NCI-H2081 treated with DMSO at 0.1 percent for 48 hours (cell line): ENCODE measurements at places on chromosomes 2 and 18.

- no peak for DNase-seq
Measured at GRCh38 chr18:68940039-68940438, 142.2 kb downstream of the CCDC102B start.

GRCh38 chr2:143816916-143817315, 687.7 kb downstream of the ARHGAP15 start:
- DNase-seq: no peak

GRCh38 chr18:72637299-72637698, 93.2 kb upstream of the CBLN2 start:
- no peak for DNase-seq

- no peak for DNase-seq
Measured at GRCh38 chr2:187658952-187659525, 104.8 kb upstream of the TFPI start.

DNA sequence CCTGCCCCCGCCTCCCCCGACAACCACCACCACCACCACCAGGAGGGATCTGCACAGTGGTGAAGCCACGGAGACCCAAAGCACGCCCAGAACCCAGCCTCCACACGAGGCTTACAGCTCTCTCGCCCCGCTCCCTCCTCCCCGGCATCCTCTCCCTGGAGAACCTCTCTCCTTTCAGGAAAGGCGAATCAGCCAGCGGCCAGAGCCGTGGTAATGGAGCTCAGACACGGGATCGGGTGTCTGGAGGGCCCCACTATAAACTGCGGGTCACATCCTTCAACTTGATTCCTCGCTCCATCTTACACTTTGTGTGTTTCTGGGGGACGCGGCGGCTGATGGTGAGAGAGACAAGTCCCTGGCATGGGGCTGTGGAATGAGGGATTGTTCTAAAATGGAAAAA, 271.5 kb upstream of the SIX2 start:
- DNase-seq: no peak

DNA sequence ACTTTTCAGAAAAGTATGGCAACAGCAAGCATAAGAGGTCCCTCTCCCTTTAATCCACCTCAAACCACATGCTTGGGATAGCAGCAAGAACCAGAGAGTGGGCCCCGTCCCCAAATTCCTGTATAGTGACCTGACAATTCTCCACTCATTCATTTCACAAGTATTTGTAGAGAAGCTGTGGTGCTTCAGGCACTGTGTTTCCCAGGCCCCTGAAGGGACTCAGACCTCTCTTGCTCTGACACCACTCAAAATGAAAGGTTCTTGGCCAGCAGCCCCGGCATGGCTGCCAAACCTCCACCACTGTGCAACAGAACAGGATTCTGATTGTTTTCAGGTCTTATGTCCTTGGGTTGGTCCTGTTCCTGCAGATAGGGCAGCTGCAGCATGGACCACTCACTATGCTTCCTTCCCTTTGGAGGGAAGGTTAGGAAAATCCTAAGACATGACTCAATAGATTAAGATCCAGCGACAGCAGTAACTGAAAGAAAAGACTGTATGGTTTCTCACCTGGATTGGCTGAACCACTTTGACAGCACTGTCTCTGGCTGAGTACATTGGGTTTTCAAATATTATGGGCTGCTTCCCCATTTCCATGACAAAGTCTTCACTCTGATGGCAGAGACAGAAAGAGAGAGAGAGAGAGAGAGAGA, 67.6 kb downstream of the DHRS9 start:
- DNase-seq: no peak

GRCh38 chr18:23266717-23267446, 131.6 kb downstream of the CABLES1 start:
- DNase-seq: no peak

- no peak for DNase-seq
Measured at GRCh38 chr18:44133483-44133882, 547.2 kb upstream of the SETBP1 start.

- no peak for DNase-seq
Measured at GRCh38 chr2:126979039-126980003, 80.6 kb downstream of the TEX51 start.

DNA sequence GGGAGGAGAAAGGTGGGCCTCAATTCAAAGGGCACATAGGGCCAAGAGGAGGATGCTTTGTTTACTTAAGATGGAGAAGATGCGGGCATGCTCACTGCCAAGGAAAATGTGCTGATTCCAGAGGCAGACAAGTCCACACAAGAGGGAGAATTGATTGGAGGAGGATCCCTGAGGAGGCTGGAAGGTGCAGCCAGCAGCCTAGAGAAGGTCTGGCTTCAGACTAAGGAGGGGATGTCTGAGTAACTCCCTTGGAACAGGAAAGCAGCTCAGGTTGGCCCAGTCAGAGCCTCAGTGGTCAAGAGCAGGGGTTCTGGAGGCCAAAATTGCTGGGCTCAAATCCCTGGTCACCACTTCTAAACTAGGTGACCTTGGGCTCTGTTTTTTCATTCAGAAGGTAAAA, 265.5 kb upstream of the NCKAP5 start:
- no peak for DNase-seq

GRCh38 chr2:107337209-107337898, 451.4 kb upstream of the ST6GAL2 start:
- no peak for DNase-seq

GRCh38 chr2:1518331-1518803, 105.1 kb downstream of the TPO start:
- no peak for DNase-seq

DNA sequence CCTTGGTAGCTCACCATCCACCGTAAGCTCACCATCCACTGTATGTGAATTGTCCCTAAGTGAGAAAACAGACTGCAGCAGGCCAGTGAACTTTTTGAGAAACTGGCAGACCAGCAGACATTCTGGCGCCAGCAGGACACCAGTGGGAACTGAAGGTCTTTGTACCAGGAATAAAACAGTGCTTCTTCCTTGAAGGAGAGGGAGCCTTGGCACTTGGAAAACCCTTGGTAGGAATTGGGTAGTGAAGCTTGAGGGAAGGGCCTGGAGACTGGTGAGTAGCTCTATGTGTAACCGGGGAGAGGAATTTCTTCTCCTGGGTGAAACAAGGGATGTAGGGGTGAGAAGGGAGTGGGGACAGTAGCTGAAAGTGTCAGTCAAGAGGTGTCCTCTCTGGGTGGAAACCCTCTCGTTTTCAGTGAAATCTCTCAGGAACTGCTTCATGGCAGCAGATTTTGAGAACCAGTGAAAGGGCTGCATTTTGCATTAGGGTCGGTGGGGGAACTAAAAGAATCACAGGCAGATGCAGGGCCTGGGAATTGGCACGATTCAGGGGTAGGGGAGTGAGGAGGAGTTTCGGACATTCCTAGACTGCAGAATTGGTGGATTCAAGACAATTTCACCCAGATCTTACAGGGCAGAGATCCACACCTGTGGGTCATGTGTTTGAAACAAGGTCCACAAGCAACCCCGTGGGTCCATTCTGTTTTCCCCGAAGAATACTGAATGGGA, 131.5 kb upstream of the DLX2 start:
- no peak for DNase-seq

- no peak for DNase-seq
Measured at GRCh38 chr2:45595721-45596435, 15.2 kb downstream of the SRBD1 start.

DNA sequence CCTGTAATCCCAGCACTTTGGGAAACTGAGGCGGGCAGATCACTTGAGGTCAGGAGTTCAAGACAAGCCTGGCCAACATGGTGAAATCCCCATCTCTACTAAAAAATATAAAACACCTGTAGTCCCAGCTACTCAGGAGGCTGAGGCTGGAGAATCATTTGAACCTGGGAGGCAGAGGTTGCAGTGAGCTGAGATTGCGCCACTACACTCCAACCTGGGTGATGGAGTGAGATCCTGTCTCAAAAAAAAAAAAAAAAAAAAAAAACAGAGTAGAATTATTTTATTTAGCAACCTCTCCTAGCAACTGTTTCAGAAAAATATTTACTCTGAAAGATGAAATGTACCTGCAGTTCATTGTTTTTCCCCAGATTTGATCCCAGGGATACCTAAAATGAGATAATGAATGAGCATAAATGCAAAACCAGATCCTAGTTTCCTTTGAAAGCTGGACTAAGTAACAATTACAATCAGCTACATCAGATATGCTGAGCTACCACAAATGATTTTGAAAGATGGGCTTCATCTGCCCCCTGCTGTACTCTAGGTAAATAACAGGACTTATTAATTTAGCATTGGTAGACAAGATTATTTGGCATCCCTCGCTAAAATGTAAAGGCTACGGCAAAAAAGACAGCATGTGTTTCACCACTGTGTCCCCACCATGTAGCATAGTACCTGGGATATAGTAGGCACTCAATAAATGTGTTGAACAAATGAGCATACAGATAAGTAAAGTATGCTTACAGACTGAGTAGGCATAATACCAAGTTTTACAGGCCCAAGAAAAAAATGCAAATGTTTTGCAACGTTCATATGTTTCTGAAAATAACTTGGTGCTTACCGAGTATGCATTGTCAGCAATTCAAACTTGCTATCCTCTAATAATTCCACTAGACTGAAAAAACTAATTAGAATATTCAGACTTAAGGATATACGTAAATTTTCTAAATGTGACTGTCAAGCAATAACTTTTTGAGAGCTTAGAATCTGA, 102.5 kb downstream of the ATL2 start:
- peak; percentile 51 for DNase-seq

DNA sequence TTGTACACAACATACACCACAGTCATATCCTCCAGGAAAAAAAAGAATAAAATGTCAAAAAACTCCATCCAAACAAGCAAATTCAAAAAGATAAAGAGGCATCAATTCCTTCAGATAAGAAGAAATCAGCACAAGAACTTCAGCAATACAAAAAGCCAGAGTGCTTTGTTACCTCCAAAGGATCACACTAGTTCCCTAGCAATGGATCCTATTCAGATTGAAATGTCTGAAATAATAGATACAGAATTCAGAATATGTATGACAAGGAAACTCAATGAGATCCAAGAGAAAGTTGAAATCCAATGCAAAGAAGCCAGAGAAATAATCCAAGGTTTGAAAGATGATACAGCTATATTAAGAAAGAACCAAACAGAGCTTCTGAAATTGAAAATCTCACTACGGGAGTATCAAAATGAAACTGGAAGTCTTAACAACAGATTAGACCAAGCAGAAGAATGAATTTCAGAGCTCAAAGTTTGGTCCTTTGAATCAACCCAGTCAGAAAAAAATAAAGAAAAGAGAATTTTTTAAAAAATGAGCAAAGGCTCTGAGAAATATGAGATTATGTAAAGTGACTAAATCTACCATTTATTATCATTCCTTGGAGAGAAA, 80.6 kb downstream of the TRABD2A start:
- no peak for DNase-seq

DNA sequence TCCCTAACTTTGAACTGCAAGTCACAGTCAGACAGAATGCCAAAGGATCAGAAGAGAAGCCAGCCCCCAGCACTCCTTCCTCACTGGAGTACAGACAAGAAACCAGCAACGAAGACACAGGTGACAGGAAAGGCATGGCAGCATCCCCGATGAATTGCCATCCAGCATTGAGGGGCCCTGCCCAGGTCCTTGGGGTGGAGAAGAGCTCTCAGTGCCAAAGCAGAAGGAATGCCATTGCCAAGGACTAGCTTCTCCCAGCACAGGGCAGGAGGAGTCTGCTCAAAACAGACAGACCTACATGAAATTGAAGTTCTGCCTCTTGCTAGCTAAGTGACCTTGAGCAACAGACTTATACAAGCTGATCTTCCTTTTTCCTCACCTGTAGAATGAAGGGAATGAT, 220.1 kb downstream of the L3MBTL4 start:
- DNase-seq: no peak

DNA sequence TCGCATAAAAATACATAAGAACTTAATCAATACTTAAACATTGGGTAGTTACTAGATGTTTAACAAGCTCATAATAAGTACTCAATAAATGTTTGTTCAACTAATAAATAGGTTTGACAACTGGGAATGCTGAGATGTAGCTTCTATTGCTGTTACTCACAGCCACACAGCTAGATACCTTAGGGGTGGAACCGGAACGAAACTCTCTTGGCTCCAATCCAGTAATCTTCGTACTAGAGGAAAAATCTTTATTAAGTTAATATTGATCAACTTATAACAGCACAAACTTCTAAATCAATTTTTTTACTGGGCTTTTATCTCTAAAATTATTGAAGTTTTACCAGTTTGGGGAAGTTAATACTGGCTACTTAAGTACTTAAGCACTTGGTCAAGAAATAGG, 247.8 kb downstream of the PAX3 start:
- DNase-seq: no peak

DNA sequence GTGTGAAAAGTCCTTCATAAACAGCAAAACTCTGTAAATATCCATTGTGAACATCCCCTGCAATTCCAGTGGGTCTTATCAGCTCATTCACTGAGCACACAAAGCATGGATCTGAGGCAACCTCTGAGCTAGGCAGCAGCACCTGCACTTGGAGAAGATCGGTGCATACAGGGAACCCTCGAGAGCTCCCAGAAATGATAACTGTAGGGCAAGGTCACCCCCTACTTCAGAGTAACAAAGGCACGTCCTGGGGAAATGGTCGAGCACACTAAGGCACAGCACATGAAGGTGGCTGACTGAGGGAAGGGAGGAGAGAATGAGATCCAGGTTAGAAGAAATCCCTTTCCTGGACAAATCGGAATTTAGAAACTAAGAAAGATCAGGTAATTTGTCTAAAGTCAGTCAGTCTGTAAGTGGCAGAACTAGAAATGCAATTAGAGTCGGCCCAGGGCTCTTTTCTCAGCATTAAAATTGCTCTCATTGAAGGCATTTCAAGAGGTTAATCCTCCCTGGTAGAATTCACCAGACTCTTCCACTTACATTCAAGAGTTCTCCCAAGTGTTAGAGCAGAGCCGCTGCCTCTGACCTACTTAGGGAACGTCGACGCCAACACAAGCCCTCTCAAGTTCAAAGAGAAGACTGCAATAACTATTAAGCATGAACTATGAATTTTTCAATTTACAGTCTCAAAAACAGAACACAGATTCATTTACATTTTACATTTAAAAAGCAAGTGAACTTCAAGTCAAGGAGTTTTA, 45.9 kb downstream of the PXDN start:
- no peak for DNase-seq

DNA sequence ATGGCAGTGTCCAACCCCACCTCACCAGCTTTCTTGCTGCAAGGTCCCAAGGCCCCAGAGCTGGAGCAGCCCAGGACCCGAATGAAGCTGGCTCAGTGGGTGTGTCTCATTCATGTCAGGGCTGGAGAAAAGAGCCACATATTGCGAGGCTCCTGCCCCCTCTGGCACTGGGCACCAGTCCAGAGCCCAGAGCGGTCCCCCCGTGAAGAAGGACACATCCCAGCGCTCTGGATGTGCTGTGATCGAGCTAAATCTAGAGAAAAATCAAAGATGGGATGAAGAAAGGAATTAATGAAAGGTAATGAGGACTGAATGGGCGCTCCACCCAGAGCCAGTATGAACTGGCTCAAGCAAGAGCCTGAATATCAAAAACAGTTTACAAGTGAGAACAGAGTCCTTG, 13.3 kb upstream of the MPV17 start:
- DNase-seq: no peak

- DNase-seq: no peak
Measured at GRCh38 chr2:187174582-187174981, 273.5 kb downstream of the CALCRL start.

DNA sequence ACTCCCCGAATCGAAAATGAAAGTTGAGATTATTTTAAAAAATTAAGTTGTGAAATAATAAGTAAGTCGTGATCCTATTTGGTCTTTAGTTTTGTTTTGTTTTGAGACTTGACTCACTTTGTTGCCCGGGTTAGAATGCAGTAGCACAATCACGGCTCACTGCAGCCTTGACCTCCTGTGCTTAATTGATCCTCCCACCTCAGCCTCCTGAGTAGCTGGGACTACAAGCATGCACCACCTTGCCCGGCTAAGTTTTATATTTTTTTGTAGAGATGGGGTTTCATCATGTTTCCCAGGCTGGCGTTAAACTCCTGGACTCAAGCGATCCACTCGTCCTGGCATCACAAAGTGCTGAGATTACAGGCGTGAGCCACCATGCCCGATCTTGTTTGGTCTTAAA, 326.2 kb downstream of the MYCN start:
- DNase-seq: no peak
